ENCODE measurements at places on chromosomes 2 and 18.

GRCh38 chr2:180722551-180723239 is 257.7 kb upstream of the UBE2E3 start:
- no peak for DNase-seq

- DNase-seq = peak; percentile 66
Measured at GRCh38 chr18:79400591-79401381, 5.1 kb downstream of the NFATC1 start.

DNA sequence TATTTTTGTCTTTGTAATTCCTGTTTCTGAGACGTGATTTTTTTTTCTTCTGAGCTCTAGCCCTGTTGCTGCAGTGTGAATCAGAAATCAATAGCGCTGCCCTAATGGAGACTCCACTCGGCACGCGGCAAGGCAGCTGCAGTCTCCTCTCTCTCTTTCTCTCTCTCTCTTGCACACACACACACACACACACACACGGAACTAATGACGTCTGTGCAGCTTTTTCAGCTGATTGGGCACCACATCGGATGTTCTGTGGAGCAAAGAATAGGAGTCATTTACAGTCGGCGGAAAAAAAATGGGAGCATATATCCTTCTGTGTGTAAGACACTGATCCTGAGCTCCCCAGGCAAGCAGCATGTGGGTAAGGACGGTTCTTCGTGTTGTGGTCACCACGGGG is 2.0 kb upstream of the MYT1L start:
- no peak for DNase-seq

DNA sequence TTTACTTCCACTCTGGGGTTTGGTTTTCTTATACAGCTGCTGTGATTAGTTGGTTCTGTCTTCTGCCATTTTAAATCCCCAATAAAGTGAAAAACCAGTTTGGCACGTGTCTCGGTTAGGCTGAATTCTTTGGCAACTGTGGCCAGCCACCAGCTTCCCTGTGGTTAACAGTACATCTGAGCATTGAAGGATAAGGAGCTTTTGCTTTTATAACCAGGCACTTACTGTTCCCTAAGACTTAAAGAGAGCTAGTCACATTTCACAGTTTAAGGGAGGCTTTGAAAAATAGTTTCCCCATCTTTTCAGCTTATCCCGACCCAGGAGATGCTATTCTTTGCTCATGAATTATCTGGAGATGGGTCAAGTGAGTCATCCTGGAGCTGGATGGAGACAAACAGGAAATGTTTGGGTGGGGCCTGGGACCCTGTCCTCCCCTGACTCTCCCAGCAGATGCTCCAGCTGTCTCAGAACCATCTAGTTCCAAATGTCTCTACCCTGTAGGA is 57.3 kb upstream of the EML6 start:
- no peak for DNase-seq

GRCh38 chr2:185628985-185629384 is 109.6 kb upstream of the FSIP2 start:
- DNase-seq = no peak

GRCh38 chr2:233096006-233096405 is 35.9 kb downstream of the INPP5D start:
- no peak for DNase-seq

DNA sequence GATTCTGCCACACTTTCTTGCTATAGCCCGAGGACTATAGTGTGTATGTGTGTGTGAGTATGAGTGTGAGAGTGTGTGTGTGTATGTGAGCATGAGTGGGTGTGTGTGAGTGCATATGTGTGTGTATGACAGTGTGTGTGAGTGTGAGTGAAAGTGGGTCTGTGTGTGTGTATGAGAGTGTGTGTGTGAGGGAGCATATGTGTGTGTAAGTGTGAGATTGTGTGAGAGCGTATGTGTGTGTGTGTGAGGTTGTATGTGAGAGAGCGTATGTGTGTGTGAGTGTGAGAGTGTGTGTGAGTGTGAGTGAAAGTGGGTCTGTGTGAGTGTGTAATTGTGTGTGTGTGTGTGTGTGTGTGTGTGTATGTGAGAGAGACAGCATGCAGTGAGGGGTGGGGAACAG is 89.0 kb upstream of the ACSL3 start:
- no peak for DNase-seq

DNA sequence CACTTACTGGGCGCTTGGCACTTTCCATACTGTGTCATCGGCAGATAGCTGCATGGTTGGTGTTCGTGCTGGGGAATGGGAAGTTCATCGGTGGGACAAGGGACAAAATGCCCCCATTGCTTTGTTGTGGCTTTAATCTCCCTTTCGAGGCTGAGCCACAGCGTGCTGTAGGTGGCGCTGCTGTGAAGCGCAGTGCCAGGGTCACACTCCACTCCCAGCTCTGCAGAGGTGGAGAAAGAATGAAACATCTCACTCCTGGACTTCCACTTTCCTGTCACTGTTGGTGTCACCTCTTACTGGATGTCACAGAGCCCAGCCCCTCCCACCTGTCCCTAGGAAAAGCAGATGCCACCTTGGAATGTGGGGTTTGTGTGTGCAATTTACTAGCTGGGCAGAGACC is 8.7 kb downstream of the TYMS start:
- no peak for DNase-seq

Data from stimulated activated CD4-positive, alpha-beta T cell treated with anti-CD3 and anti-CD28 coated beads, Interleukin-12 subunit alpha, Interleukin-12 subunit beta, amount 100 ng/mL, for 4 hours (primary cell).